ENCODE measurements at places on chromosomes 7 and 10. TPM values are rescaled to one million over a fixed set of nuclear protein-coding genes. Genes with fewer than 3 reads are reported as not detected.

The PAPOLB gene
- not detected for total RNA-seq

The FKBP14 gene
- total RNA-seq, result 60.7 TPM

The GPR37 gene
- total RNA-seq, result not detected

The SLC26A3 gene
- total RNA-seq, result not detected

The PRR15 gene
- total RNA-seq, result not detected

The NME8 gene
- not detected for total RNA-seq

The SYT15B gene
- total RNA-seq, result 0.24 TPM

The FAM180A gene
- total RNA-seq, result 5.0 TPM

The AGBL3 gene
- 0.63 TPM for total RNA-seq

DNA sequence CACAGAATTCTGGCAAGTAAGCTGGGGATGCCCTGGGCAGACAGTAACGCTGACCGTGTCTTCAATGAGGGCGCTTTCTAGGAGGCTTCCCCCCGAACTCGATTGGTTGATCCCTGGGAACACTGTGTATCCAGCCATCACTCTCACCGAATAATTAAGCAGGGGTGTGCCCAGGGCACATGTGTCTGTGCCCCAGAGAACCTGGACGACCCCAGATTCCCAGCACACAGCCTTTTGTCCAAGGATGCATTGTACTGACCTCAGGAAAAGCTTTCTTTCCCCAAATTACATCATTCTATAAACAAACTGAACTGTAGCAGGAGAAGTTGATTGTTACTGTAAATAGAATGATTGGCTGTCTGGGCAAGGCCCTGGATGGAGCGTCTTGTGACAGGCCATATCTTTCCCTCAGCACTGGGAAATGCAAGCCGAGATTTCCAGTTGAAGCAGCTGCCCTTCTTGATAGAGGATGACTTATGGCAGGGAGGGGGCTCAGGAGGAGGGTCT is 6.6 kb upstream of the DEPP1 start:
- no peak overlapping the region for H3K4me3 ChIP-seq
- H3K4me1 ChIP-seq, result peaks cover 33% of the 10 kb centered on the region
- H3K36me3 ChIP-seq, result no peaks in the 10 kb centered on the region
- DNase-seq, result no peak
- no peak overlapping the region for H3K27ac ChIP-seq

DNA sequence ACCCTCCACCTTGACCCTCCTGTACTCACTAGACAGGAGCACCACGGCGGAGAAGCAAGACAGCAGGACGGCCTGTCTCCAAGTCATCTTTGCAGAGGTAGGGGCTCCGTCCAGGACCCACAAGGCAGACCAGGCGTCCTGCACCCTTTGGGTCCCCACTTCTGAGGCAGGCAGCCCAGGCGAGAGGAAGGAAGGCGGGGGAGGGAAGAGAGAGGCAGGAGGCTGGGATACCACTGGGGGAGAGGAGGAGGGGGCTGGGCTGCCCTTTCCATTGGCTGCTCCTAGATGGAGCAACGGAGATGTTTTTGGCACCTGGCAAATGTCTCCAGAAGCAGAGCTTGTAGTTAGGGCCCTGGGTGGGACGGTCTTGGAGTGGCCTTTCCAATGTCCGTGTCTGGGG is at the start of gene UCMA:
TSS of gene UCMA (minus strand) at position 203 of the 400 bp plus-strand sequence. CDS start at position 87, 116 bp downstream.
- no peaks in the 10 kb centered on the region for H3K4me1 ChIP-seq
- no peak for DNase-seq
- no peaks in the 10 kb centered on the region for H3K36me3 ChIP-seq
- H3K4me3 ChIP-seq, result no peak within 1 kb of the TSS
- H3K27ac ChIP-seq, result no peak within 1 kb of the TSS
- peaks cover 28% of the 10 kb centered on the region for H3K27me3 ChIP-seq

DNA sequence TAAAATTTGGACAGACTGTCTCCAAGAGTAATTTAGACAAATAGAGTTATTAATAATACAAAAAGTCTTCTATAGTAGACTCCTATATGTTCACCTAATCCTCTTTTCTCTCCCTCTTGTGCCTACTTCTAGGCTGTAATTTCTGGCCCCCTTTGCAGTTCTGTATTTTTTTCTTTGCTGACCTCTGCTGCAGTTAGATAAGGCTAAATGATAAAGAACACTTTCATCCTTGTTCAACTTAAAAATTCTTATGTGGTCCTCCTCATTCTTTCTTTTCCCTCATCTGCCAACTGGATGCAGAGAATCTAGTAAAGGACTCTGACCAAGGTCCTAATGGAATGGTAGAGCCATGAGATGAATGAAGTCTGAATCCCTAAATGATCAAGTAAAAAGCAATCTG is 20.1 kb downstream of the GLCCI1 start:
- no peak for DNase-seq
- H3K4me1 ChIP-seq, result peaks cover 27% of the 10 kb centered on the region
- peaks cover 2% of the 10 kb centered on the region for H3K27me3 ChIP-seq
- H3K36me3 ChIP-seq, result peaks cover 23% of the 10 kb centered on the region
- no peak overlapping the region for H3K4me3 ChIP-seq

- H3K27ac ChIP-seq, result peak overlapping the region; percentile 91
- H3K4me3 ChIP-seq, result peak overlapping the region; percentile 84
- DNase-seq, result no peak
- no peaks in the 10 kb centered on the region for H3K36me3 ChIP-seq
Measured at GRCh38 chr10:4181621-4182049, 396.6 kb upstream of the KLF6 start.

DNA sequence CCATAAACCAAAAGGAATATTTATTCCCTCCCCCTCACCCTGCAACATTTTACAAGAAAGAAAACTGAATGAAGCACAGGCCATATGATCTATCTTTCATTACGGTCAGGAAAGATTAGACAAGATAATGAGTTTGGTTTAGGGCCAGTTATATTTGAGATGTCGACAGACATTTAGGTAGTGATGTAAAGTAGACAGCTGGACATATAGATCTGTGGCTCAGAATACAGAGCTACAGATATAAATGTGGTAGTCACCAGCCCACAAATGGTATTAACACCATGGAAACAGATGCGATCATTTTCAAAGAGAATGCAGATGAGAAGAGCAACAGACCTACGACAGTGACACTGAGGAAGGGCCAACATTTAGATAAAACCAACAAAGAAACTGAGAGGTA is 142.5 kb downstream of the SRPK2 start:
- no peak overlapping the region for H3K4me3 ChIP-seq
- no peak overlapping the region for H3K27ac ChIP-seq
- peaks cover 9% of the 10 kb centered on the region for H3K36me3 ChIP-seq
- DNase-seq, result no peak
- no peaks in the 10 kb centered on the region for H3K27me3 ChIP-seq

DNA sequence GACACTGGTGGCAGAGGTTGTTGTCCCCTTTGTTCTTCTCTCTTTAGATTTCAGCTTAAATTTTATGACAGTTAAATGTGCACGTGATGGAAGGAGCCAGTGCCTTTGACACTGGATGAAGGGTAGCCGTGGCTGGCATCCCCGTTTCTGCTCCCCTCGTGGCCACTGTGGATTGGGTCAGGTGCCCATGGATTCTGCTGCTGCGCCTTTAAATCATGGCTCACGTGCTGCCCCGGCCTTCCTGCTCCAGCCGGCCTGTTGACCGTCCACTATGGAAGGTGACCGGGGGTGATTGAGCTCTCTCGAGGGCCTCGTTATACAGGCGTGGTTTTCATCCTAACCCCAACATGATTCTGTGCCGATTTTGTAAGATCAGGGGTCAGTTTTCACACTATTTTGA is 34.5 kb downstream of the WDR37 start:
- H3K4me1 ChIP-seq, result no peaks in the 10 kb centered on the region
- H3K27me3 ChIP-seq, result no peaks in the 10 kb centered on the region
- no peak overlapping the region for H3K27ac ChIP-seq
- peaks cover 37% of the 10 kb centered on the region for H3K36me3 ChIP-seq
- DNase-seq, result no peak

GRCh38 chr7:18559756-18560155 is 64.2 kb downstream of the HDAC9 start:
- no peak overlapping the region for H3K27ac ChIP-seq
- peaks cover 46% of the 10 kb centered on the region for H3K4me1 ChIP-seq
- H3K4me3 ChIP-seq, result no peak overlapping the region
- peaks cover 8% of the 10 kb centered on the region for H3K36me3 ChIP-seq
- DNase-seq, result no peak

GRCh38 chr10:34041871-34042270 is 707.4 kb upstream of the NRP1 start:
- peaks cover 23% of the 10 kb centered on the region for H3K27me3 ChIP-seq
- no peak overlapping the region for H3K4me3 ChIP-seq
- H3K27ac ChIP-seq, result no peak overlapping the region
- no peak for DNase-seq
- H3K36me3 ChIP-seq, result no peaks in the 10 kb centered on the region
- peaks cover 13% of the 10 kb centered on the region for H3K4me1 ChIP-seq

- H3K27me3 ChIP-seq, result no peaks in the 10 kb centered on the region
- peak overlapping the region; percentile 88 for H3K27ac ChIP-seq
Measured at GRCh38 chr10:88893611-88894010, 13.6 kb downstream of the STAMBPL1 start.

- H3K27me3 ChIP-seq, result no peaks in the 10 kb centered on the region
- no peak overlapping the region for H3K27ac ChIP-seq
- no peaks in the 10 kb centered on the region for H3K36me3 ChIP-seq
- H3K4me1 ChIP-seq, result no peaks in the 10 kb centered on the region
Measured at GRCh38 chr7:144529269-144529926, 125.9 kb upstream of the NOBOX start.

- no peak overlapping the region for H3K4me3 ChIP-seq
- peaks cover 19% of the 10 kb centered on the region for H3K4me1 ChIP-seq
- peaks cover 7% of the 10 kb centered on the region for H3K27me3 ChIP-seq
- H3K27ac ChIP-seq, result no peak overlapping the region
- DNase-seq, result no peak
Measured at GRCh38 chr10:89668386-89669071, 23.5 kb upstream of the PANK1 start.

- peak; percentile 51 for DNase-seq
- peak overlapping the region; percentile 15 for H3K4me3 ChIP-seq
- H3K36me3 ChIP-seq, result peaks cover 30% of the 10 kb centered on the region
- peak overlapping the region; percentile 63 for H3K27ac ChIP-seq
- H3K4me1 ChIP-seq, result peaks cover 84% of the 10 kb centered on the region
- no peaks in the 10 kb centered on the region for H3K27me3 ChIP-seq
Measured at GRCh38 chr10:77628906-77629730, 8.5 kb downstream of the KCNMA1 start.

DNA sequence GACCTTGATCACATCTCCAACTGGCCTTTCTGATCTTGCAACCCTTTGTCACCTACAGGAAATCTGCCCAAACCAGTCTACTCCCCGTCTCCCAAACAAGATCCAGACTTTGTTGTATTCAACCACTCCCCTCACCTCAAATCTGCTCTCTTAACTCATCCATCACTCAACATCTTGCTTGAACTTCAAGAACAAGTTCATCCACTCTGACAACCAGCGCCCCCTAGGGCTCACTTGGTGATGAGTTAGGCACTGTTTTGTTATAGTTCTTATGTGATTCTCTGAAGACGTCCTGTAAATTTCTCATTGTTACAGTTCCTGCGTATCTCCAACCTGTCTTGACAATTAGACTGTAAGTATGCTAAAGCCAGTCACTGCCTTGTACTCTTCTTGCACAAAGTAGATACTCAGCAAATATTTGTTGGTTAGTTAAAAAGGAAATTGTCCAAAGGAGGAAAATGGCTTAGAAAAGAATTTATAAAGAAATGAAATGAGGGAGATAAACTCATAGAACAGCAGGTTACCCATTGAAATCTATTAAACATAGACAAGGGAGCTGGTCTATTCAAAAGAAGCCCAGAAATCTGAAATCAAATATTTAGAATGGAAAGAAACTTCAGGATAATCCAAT is 5.3 kb downstream of the FRMD4A start:
- H3K4me1 ChIP-seq, result no peaks in the 10 kb centered on the region
- H3K36me3 ChIP-seq, result no peaks in the 10 kb centered on the region
- no peak for DNase-seq
- peaks cover 30% of the 10 kb centered on the region for H3K27me3 ChIP-seq
- H3K27ac ChIP-seq, result no peak overlapping the region
- H3K4me3 ChIP-seq, result no peak overlapping the region

- no peaks in the 10 kb centered on the region for H3K36me3 ChIP-seq
- H3K4me3 ChIP-seq, result peak overlapping the region; percentile 80
- peaks cover 6% of the 10 kb centered on the region for H3K27me3 ChIP-seq
- no peak for DNase-seq
Measured at GRCh38 chr7:74023786-74024185, 4.2 kb upstream of the ELN start.

GRCh38 chr7:97203957-97204356 is 86.5 kb downstream of the SDHAF3 start:
- no peak for DNase-seq
- H3K27me3 ChIP-seq, result no peaks in the 10 kb centered on the region
- H3K4me3 ChIP-seq, result no peak overlapping the region

GRCh38 chr10:14184841-14185315 is 145.8 kb downstream of the FRMD4A start:
- no peaks in the 10 kb centered on the region for H3K4me1 ChIP-seq
- H3K4me3 ChIP-seq, result no peak overlapping the region

DNA sequence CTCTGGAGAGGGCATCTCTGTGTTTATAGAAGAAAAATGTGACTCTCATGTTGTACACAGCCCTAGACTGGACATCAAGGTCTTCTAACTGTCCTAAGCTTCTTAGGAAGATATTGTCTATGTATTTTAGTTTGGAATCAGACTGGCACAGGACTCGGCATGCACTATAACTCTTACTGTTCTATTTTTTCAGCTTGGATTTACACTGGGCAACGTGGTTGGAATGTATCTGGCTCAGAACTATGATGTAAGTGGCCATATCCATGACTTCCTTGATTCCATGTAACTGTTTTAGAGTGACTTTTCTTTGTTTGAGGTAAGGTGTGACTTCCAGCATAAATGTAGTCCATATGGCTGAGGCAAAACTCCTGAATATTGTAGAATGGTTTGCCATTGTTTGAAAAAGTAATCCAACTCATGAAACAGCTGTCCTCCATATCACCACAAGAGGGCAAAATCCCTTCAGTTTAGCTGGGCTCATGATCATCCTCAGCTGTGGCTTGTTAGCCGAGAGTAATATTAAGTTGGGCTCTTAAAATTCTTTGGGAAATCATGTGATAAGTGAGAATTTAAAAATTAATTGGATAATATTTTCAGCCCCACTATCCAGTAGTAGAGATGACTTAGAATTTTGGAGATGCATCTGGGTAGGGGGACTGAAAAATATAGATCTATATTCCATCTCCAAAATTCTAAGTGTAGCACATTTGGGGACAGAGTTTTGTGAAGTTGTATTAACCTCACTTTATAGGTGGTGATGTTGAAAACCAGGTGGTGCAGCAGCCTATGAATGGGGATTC is 10.4 kb downstream of the STMP1 start:
- DNase-seq, result peak; percentile 62
- H3K4me3 ChIP-seq, result peak overlapping the region; percentile 40
- no peaks in the 10 kb centered on the region for H3K27me3 ChIP-seq

GRCh38 chr10:72727130-72727529 is 35.2 kb downstream of the MCU start:
- peaks cover 13% of the 10 kb centered on the region for H3K36me3 ChIP-seq
- no peak overlapping the region for H3K4me3 ChIP-seq
- H3K4me1 ChIP-seq, result peaks cover 55% of the 10 kb centered on the region
- DNase-seq, result peak; percentile 68
- H3K27me3 ChIP-seq, result no peaks in the 10 kb centered on the region

Data from HFFc6 (cell line).